ENCODE measurements at places on chromosomes 1 and 21.

GRCh38 chr1:200410566-200410878 is 686 bp upstream of the ZNF281 start:
- DNase-seq: no peak

DNA sequence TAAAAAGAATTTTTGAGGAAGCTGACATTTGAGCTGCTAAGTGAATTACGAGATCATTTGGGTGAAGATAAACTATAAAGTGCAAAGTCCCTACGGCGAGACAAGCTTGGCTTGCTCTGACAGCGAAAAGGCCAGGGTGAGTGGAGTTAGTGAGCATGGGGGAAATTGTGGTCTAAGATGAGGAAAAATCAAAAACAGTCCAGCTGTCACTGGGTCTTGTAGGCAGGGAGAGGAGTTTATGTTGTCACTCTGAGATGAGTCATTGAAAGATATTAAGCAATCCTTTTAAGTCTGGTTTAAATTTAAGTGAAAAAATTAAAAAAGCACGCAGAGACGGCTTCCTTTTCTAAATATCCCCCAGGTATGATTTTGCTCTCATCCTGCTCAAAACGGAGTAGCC is 601.9 kb downstream of the MRPL39 start:
- no peak for DNase-seq

- no peak for DNase-seq
Observed at GRCh38 chr1:20361805-20362381, 71.2 kb downstream of the VWA5B1 start.

DNA sequence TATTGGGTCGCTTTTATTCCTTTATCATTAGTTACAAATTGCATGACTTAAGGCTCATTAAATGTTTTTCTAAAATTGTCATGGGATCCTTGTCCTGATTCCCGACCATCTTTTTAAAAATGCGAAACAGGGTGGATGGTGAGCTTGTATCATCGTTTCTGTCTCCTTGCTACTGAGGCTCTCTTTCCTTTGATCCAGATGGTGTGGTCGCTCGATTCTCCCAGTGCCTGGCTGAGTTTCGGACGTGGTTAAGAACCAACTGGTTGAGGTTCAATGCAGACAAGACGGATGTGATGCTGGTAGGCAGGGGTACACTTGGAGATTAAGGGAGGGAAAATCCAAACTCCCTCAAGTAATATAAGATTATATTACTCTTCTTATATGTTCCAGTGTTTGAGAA is 1.2 kb downstream of the MIER1 start:
- no peak for DNase-seq

- no peak for DNase-seq
Observed at GRCh38 chr1:117618450-117619122, 12.7 kb downstream of the TENT5C start.

GRCh38 chr1:218409946-218410510 is 64.9 kb downstream of the TGFB2 start:
- no peak for DNase-seq

DNA sequence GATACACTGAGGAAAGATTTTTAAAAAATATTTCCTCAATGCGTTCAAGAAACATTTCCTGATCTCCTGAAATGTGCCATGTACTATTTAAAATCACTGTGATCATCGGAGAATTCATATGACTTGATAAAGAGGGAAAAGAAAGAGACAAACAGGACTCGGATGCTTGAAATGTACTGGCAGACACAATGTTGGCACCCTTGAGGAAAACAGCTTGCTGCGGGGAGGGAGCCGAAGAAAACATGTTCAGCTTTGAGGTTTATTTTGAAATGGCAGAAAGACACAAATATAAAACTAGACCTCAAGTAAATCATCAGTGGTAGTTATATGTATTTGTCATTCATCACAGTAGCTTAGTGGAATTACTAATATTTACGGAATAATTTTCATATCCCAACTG is 100.9 kb upstream of the BRINP3 start:
- no peak for DNase-seq

- no peak for DNase-seq
Observed at GRCh38 chr1:162193815-162194214, 124.3 kb downstream of the NOS1AP start.

DNA sequence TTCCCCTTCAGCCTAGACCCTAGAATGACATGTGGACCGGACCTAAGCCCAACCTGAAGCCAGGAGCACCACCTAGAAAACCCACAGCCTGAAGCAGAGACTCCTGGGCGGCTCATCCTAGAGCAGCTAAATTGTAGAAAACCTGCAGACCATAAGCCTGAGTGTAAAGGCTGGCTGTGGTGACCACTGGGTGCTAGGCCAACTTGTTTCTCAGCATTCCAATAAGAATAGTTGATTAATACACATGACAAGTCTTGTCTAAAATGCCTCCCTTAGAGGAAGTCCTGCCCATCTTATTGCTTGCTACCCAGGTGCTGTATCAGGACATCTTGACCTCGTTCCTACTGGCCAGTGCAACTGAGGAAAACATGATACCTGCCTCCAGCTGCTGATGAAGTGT is 23.3 kb upstream of the CASQ2 start:
- DNase-seq: no peak

DNA sequence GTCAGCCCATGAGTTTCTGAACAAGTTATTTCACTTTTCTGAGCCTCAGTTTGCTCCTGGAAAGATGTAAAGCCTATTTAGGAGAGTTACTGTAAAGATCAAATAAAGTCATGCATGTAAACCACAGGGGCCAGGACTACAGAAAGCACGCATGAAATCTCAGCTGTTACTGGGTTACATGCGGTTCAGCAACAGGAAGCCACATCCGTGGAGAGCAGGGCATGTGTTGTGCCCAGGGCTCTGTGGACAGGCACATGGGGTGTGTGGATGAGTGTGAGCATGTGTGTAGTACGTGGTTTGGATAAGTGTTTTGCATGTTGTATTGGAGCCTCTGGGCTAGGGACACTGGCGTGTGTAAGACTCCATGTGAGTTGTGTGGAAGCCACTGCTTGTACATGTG is 2.2 kb upstream of the EPHA2 start:
- DNase-seq: no peak

DNA sequence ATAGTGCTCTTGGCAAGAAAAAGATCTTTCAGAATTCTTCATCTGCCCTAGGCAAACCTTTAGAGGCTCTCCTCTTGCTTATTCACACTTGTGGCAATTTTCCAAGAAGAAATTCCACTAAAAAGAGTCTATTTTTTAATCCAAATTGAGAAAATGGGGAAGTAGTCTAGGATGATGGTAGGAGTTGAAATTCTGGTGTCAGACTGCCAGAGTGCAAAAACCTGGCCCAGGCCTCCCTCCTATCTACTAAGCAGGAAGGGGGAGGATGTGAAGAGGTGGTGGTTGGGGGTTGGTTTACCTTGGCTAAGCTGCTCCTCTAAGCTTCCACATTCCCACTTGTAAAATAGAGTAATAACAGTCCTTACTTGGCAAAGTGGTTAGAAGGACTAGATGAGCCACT is 120.6 kb upstream of the KCNJ15 start:
- DNase-seq: no peak

- no peak for DNase-seq
Observed at GRCh38 chr21:31310750-31311149, 33.3 kb downstream of the TIAM1 start.

- no peak for DNase-seq
Observed at GRCh38 chr1:147625362-147625995, 44.8 kb downstream of the ACP6 start.

- DNase-seq: no peak
Observed at GRCh38 chr1:46223472-46223943, 20.4 kb downstream of the LURAP1 start.

DNA sequence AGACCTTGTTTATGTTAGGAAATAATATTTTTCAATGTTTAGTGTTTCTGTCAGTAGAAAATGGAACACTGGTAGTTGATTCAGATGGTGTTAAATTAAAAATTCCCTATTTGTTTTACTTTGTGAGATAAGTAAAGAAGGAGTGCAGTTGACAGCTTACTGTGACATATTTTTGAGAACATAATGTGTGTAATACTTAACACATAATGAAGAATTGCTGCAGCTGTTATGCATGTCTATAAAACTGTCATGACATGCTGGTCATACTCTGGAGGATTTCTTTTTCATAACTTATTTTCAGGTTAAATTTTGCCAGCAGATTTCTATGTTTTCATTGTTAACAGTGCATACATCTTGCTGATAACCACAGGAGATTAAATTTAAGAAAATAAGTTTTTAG is 296.1 kb downstream of the CTH start:
- DNase-seq: no peak

- no peak for DNase-seq
Observed at GRCh38 chr1:63774617-63775417, 1.0 kb downstream of the ROR1 start.

- DNase-seq: no peak
Observed at GRCh38 chr21:32070676-32071330, 198.0 kb downstream of the HUNK start.

- DNase-seq: no peak
Observed at GRCh38 chr1:109290998-109291397, 8.1 kb upstream of the PSRC1 start.

GRCh38 chr1:151047925-151048644 is 534 bp downstream of the C1orf56 start:
- no peak for DNase-seq

- no peak for DNase-seq
Observed at GRCh38 chr1:198776602-198777029, 137.8 kb downstream of the PTPRC start.

- DNase-seq: no peak
Observed at GRCh38 chr1:101005871-101006270, 19.7 kb downstream of the DPH5 start.

- no peak for DNase-seq
Observed at GRCh38 chr1:222023025-222023424, 281.1 kb upstream of the DUSP10 start.

Data from stimulated activated CD8-positive, alpha-beta memory T cell treated with anti-CD3 and anti-CD28 coated beads, Interleukin-7, amount 100 ng/mL, for 1 hour (primary cell).